ENCODE measurements at places on chromosomes 1 and 21.

- no peak for DNase-seq
These were observed 428.5 kb upstream of the RGS18 start for GRCh38 chr1:191729742-191730141.

DNA sequence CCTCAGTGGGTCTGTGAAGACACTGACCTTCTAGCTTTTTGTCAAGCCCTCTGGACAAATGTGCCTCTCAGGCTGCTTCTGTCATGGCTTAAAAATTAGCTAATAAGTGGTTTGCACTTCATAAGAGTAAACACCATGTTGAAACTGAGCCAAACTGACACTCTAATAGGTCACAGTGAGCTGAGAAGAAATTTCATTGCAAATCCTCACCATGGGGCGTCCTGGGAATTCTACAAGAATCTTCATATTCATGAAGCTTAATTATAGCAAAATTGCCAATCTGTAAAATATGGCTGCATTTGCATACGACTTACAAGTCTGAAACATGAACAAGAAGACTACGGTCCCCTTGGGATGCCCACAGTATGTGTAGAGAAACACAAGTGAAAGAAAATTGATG is 188.6 kb downstream of the DSCAM start:
- DNase-seq = no peak

DNA sequence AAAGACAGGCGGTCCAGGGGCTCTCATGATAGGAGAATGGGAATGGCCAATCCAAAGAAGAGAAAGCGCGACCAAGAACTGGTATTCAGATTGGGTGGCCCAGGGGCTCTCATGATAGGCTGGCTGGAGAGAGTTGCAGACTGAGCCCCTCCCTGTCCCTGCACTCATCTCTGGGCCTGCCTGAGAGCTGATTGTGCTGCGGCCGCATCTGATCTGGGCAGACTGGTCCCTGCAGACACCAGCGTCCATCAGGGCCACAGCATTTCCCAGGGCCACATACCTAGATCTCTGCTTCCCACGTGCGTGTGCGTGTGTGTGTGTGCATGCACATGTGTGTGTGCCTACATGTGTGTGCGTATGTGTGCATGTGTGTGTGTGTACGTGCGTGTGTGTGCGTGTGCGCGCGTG is 30.4 kb upstream of the MAN1C1 start:
- no peak for DNase-seq

- no peak for DNase-seq
These were observed 66.9 kb downstream of the PRDM16 start for GRCh38 chr1:3135744-3136455.

- DNase-seq = no peak
These were observed 18.8 kb downstream of the AGRN start for GRCh38 chr1:1038694-1039093.

DNA sequence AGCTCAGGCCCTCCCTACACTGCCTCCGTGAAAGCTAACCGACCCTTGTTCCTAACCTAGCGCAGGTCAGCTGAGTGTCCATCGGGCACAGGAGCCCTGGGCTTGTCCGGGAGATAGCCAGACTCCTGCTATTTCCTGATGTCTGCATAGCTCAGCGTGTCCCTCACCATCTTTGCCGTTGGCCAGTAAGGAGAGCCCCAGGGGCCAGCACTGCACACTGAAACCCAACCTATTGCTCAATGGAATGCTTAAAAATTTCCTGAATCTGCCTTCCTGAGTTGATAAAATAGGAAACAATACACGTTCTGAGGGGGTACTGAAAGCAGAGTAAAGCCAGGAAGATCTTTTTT is 2.2 kb downstream of the RUNX1 start:
- no peak for DNase-seq

- no peak for DNase-seq
These were observed 163.4 kb downstream of the CYYR1 start for GRCh38 chr21:26409735-26410134.

DNA sequence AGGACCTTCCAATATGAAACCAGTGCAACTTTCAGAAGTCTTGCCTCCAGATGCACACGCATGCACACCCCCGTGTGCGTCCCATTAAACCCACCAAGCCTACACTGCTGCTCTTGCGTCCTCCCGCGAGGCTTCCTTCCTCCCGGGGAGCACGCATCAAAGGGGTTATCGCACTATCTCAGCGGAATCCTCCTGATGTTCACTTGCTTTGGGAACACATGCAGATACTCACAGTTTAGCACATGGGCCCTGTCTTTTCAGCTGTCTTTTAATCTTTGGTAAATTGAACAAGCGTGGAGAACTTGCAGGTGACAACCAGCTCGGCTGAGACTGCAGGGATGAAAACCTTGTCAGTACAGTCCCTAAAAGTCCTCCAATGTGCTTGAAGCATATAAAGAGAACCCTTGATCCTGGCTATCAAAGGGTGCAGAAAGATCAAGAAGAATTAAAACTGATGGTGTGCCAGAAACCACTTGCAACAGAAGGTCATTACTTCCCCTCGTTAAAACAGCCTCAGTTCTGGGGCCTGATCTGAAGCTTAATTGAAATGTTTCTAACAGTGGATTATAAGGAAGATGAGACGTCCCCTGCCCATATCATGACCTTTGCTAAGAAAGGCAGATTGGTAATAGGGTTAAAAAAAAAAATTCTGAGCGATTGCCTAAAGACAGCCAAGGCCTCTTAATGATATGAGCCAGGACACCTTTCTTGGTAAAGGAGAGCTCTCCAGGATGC is 149.4 kb upstream of the LMO4 start:
- DNase-seq = no peak

DNA sequence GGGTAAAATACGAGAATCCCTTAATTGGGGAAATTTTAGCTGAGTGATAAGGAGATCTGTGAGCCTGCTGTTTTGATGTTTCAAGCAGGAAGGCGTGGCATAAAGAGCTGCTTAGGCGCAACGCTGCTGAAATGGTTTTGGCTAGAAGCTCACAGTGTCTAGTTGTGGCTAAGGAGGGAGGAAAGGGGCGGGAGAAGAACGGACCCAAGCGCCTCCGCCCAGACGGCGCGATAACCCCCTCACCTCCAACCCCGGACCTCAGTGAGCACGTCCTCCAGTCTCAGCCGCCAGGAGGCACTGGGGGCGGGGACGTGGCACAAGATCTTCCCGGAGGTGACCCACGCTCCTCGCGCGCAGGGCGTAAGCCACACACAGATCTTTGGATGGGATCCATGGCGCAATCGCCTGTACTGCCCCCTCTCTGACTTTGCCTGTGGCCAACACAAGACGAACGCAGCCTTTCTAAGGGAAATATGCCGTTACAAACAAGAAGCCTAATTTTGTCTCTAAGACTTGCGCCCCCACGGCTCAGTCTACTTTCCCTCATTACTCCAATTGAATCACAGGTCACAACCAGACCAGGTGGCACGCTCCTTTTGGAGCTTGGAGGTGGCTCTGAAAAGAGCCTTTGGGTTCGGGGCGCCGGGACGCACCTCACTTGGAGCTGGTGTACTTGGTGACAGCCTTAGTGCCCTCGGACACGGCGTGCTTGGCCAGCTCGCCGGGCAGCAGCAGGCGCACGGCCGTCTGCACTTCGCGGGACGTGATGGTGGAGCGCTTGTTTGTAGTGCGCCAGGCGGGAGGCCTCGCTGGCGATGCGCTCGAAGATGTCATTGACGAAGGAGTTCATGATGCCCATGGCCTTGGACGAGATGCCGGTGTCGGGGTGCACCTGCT is 23.4 kb upstream of the RNF187 start:
- no peak for DNase-seq

- DNase-seq = no peak
These were observed 22.7 kb upstream of the LSM10 start for GRCh38 chr1:36420409-36420808.

- no peak for DNase-seq
These were observed 49.1 kb upstream of the SCMH1 start for GRCh38 chr1:41291195-41291594.
